ENCODE measurements at places on chromosomes 7 and 10.

DNA sequence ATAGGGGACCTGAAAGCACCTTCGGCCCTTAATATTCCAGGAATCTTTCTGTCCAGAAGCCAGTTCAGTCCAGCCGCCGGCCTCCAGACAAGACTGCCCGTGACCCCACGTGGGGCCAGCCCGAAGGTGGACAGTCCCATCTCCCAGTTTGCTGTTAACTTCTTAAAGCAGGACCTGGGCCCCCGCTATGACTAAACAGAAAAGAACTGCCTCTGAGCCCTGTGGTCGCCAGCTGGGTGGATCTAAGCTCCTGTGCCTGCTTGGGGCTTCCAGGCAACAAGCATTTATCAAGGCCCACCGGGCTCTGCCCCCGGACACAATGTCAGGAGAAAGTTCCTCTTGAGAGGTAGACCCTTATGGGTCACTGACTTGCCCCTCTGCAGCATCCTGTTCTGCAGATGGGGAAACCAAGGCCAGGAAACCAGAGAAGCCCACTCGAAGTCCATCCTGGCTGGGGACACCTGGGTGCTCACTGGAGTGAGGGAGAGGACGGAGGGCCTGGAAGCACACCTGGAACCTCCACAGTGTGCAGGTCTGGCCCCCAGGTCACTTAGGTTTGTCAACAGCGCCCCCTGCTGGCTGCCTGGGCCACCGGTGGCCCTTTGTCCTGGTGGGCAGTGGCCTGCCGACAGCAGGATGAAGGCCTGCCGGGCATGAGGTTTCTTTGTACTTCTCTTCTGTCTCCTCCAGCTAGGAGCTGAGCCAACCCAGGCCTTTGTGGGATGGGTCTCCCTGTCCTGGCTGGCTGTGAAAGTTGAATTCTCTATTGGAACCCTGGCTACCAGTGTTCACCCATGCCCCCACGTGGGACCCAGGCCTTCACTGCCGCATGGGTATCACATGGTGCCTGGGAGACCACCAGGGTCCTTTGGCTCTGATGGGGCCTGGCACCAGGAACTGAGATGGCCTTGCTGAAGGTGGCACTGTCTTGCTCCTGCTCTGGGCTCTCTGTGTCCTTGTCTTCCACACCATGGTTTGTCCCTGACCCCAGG lies 128.0 kb downstream of the ZMIZ1 start:
- peak; percentile 50 for DNase-seq

GRCh38 chr7:80236681-80237080 lies 102.0 kb downstream of the GNAI1 start:
- DNase-seq = no peak

GRCh38 chr7:135074531-135074930 lies 73.3 kb upstream of the TMEM140 start:
- DNase-seq = no peak

DNA sequence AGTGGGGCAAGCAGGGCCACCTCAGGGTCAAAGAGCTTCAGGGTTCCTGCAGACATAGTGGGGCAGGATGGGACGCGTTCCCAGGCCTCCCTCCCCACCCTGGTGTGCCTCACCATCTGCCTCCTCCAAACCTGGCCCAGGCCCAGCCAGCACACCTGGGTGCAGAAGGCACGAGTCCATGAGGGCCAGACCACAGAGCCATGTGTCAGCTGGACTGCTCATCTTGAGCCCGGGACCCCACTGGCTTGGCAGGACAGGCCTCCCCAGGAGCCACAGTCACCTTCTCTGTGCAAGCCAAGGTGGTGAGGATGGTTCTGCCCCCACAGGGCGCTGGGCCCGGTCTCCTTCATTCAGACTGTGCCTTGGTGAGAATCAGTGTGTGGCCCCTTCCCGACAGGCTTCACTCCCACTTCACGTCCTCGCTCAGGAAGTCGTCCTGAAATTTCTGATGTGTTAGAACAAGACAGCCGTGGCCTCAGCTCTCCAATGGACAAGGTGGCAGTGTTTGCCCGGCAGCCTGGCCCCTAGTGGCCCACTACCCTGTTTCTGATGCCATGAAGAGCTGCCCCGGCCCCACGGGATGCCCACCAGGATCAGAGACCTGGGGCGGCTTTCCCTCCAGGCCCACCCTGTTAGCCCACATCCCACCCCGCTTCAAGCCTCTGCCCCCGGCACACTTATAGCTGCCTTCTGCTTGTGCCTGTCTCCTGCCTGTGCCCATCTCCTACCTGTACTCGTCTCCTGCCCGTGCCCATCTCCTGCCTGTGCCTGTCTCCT lies 59.6 kb upstream of the EBF3 start:
- no peak for DNase-seq

- DNase-seq = no peak
These were observed 41.2 kb upstream of the AKR1E2 start for GRCh38 chr10:4784667-4785333.

- DNase-seq = no peak
These were observed 58.0 kb downstream of the LCOR start for GRCh38 chr10:96890172-96890513.

GRCh38 chr10:25245165-25245564 lies 70.4 kb downstream of the GPR158 start:
- DNase-seq = no peak

DNA sequence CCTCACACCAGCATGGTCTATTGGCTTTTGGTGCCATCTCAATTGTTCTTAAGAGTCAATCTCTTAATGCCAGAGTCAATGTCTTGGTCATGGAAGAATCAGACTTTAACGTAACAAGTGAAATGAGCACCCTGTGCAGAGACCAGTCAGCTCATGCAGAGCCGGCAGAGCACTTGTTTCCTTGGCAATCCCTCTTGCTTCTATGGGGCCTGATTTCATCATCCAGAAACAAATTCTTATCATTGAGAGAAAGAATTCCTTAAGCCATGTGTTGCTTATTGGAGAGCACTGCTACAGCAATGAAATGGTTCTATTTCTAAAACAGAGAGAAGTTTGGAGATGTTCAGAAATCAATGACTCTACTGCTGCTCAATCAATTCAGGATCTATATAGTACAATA lies 212.8 kb downstream of the IPMK start:
- no peak for DNase-seq

GRCh38 chr7:577741-578370 lies 58.2 kb upstream of the PDGFA start:
- no peak for DNase-seq

GRCh38 chr7:9250876-9251275 lies 817.5 kb downstream of the NXPH1 start:
- DNase-seq = no peak

GRCh38 chr7:88363249-88363648 lies 56.6 kb upstream of the STEAP4 start:
- no peak for DNase-seq

DNA sequence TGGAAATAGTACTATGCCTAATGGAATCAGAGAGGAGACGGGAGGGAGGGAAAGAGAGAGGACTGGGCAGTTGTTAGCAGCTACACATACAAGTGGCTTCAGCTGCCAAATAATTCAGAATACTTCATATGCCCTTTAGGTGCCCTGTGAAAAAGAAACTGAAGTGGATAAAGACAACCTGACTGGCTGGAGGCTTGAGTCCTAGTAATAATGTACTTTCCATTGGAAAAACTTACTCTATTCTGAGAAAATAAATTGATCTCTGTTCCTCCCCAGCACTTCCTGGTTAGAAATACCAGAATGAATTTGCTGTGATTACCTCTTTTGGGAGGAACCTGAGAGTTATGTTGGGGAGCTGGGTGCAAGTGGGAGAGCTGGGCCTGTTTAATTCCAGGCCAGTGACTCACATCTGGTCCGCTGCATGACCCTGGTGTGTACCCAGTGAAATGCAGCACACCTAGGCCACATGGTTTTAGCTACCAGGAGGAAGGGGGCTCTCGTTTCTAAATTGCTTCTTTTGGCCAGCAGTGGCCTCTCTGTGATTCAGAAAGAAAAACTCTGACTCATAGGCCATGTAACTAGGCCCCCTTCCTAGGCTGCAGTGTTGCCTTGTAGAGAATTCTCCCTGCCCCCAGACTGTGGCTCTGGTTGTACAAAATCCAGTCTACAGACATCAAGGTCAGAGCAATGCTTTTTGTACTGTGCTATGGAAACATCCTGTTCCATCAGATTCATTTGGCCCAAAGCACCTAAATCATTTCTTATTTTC lies 6.5 kb downstream of the AGFG2 start:
- DNase-seq = no peak

DNA sequence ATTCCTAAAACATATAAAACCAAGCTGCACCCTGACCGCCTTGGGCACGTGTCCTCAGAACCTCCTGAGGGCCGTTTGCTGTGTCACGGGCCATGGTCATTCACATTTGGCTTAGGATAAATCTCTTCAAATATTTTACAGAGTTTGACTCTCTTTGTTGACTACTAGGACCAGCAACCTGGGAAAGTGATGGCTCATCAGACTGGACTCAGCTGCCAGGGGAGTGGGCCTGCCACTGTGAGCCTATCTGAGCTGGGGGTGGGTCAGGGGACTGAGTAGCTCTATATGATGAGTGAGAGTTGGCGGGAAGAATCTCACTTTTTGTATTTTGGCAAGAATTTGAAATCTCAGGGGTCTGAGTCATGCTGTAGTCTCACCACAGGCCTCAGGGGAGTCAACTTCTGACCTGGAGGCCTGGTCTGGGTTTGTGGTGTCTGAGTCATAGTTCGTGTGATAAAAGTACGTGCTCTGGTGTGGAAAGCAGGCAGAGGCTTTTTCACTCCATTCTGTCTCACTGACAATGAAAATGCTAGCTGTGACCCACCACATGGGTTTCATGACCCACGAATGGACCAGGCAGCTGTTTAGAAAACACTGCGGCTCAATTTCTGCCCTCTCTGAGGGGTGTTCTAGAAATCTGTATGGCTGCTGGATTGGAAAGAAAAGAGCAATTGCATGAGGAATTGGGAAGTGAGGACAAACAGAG lies 4.2 kb upstream of the UPP1 start:
- DNase-seq = peak; percentile 49

DNA sequence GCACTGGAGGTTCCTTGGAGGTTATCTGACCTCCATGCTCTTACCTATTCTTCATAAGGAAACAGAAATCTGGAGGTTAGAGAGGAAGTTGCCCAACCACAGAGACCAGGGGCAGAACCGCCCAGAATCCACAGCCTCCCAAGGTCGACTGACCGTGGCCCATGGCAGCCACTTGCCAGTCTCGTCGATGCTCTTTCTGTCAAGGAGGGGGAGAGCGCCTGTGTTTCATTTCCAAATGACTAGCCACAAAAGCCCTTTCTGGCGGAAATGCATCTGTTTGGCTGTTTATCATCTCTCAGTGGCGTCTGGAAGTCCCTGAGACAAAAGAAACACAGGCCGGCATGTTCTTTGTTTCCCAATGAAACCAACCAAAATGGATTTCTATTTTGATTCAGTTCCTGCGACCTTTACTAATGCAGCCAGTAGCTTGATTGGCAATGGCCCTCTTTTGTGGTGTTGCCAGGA lies 2.9 kb downstream of the RAMP3 start:
- DNase-seq = no peak

- DNase-seq = peak; percentile 11
These were observed 882 bp upstream of the LRRC61 start for GRCh38 chr7:150322114-150322832.

GRCh38 chr10:90420637-90421318 lies 437.1 kb downstream of the HTR7 start:
- DNase-seq = no peak

Measured in stimulated activated CD8-positive, alpha-beta memory T cell treated with anti-CD3 and anti-CD28 coated beads, Interleukin-2, amount 100 ng/mL, for 1 hour (primary cell).